ENCODE measurements at places on chromosomes 1 and 21.
A peak's percentile ranks its signal among the peaks of the same experiment; 100 is the strongest.

GRCh38 chr1:109760581-109761226 is 3.0 kb downstream of the EPS8L3 start:
- H3K36me3 ChIP-seq, result no peaks in the 10 kb centered on the region
- H3K4me1 ChIP-seq, result no peaks in the 10 kb centered on the region
- peaks cover 4% of the 10 kb centered on the region for H3K27me3 ChIP-seq
- no peak overlapping the region for H3K4me3 ChIP-seq
- no peak for DNase-seq

- H3K27ac ChIP-seq, result no peak overlapping the region
- no peak overlapping the region for H3K4me3 ChIP-seq
- no peaks in the 10 kb centered on the region for H3K36me3 ChIP-seq
- no peaks in the 10 kb centered on the region for H3K27me3 ChIP-seq
- H3K4me1 ChIP-seq, result no peaks in the 10 kb centered on the region
- no peak for DNase-seq
Measured at GRCh38 chr1:198575798-198576641, 35.5 kb upstream of the ATP6V1G3 start.

GRCh38 chr1:213094446-213094845 is 43.4 kb downstream of the RPS6KC1 start:
- no peak overlapping the region for H3K27ac ChIP-seq
- DNase-seq, result no peak
- H3K4me1 ChIP-seq, result no peaks in the 10 kb centered on the region

DNA sequence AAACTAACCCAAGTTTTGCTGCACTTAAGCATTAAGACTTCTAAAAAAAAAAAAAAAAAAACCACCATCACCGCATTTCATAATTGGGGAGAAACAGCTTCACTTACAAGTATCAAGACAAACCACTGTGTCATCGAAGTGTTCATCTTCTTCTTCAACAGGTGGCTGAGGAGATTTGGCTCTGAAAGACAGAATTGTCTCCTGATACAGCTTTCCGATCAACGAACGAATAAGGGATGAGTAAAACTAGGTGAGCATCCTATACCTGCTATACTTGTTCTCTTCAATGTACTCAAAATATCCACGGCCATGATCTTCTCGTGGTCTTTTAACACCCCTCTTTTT is 2.0 kb downstream of the HNRNPU start:
- peak overlapping the region; percentile 98 for H3K27ac ChIP-seq
- peaks cover 38% of the 10 kb centered on the region for H3K36me3 ChIP-seq
- H3K4me1 ChIP-seq, result peaks cover 45% of the 10 kb centered on the region
- H3K4me3 ChIP-seq, result peak overlapping the region; percentile 63

GRCh38 chr1:41891199-41891896 is 27.4 kb downstream of the HIVEP3 start:
- no peaks in the 10 kb centered on the region for H3K27me3 ChIP-seq
- H3K4me1 ChIP-seq, result peaks cover 19% of the 10 kb centered on the region
- no peaks in the 10 kb centered on the region for H3K36me3 ChIP-seq
- DNase-seq, result peak; percentile 38
- H3K27ac ChIP-seq, result peak overlapping the region; percentile 63

DNA sequence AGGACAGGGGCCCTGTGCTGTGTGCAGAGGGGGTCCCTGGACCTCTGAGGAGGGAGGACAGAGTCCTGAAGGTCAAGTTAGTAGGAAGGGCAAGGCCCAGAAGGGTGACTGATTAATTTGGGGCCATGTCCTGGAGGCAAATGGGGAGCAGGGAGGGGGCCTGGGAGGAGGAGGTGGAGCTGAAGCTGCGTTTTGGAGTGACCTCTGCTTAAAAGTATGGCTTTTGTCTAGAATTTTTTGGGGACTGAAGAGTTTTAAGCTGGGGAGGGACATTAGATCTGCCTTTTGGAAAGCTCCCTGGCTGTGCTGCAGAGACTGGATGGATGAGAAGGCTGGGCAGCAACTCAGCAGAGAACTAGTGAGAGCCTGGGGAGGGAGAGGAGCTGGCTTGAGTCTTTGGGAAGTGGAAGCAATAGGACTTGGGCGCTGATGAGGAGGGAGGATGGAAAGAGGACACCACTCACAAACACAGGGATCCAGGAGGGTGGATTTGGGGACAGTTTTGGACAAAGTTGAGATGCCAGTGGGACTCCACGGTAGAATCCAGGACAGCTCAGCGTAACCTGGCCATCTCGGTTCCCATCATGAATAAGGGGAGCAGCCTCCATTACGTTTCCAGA is 52.9 kb downstream of the ACBD3 start:
- no peak for DNase-seq
- no peaks in the 10 kb centered on the region for H3K27me3 ChIP-seq
- no peaks in the 10 kb centered on the region for H3K4me1 ChIP-seq
- H3K27ac ChIP-seq, result no peak overlapping the region
- H3K36me3 ChIP-seq, result no peaks in the 10 kb centered on the region

GRCh38 chr21:29271927-29272333 is 26.8 kb upstream of the BACH1 start:
- H3K4me3 ChIP-seq, result no peak overlapping the region
- no peaks in the 10 kb centered on the region for H3K4me1 ChIP-seq
- no peak overlapping the region for H3K27ac ChIP-seq
- H3K36me3 ChIP-seq, result no peaks in the 10 kb centered on the region

DNA sequence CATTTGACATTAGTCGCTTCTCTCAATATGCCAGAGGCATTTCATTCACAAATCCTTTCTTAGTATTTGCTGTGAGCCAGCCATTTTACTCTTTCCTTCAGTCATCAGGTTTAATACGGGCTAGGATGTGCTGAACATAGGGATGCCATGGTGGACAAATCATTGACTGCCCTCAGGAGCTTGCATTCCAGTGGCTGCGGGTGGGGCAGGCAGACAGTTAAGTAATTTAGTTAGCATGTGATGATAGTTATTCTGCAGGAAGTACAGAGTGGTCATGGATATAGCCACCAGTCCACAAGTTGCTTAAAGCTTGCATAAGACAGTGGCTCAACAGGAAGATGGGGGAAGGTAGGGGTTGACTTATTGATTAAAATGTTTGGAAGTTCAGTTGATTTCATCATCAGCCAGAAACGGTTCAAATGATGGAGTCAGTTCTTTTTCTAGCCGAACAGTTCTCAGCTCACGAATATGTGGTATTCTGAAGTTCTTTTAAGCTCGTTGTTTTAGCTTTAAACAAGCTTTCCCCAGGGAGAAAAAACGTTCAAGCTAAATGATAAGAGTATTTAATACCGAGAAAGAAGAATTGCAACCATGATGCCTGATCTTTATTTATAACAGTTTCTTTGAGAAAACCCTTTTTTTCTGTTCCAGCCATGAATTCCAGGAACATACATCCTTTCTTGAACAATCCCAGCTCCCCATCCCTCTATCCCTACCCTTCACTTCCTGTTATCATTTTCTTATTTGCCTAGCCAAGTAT is 1.4 kb downstream of the SLC22A15 start:
- H3K27ac ChIP-seq, result no peak overlapping the region
- DNase-seq, result no peak
- no peaks in the 10 kb centered on the region for H3K4me1 ChIP-seq
- H3K27me3 ChIP-seq, result peaks cover 9% of the 10 kb centered on the region
- no peak overlapping the region for H3K4me3 ChIP-seq

DNA sequence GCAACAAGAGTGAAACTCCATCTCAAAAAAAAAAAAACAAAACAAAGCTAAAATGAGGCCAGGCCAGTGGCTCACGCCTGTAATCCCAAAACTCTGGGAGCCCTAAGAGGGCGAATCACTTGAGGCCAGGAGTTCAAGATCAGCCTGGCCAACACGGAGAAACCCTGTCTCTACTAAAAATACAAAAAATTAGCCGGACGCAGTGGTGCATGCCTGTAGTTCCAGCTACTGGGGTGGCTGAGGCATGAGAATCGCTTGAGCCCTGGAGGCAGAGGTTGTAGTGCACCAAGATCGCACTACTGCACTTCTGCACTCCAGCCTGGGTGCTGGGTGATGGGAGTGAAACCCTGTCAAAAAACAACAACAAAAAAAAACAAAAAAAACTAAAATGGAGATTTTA is 191.2 kb upstream of the SGIP1 start:
- H3K27ac ChIP-seq, result no peak overlapping the region
- peaks cover 48% of the 10 kb centered on the region for H3K4me1 ChIP-seq
- no peak for DNase-seq
- no peak overlapping the region for H3K4me3 ChIP-seq
- H3K36me3 ChIP-seq, result no peaks in the 10 kb centered on the region

Data from effector memory CD4-positive, alpha-beta T cell (primary cell).